Activated T-helper 1 cell treated with Interleukin-2 at 50 U/mL for 16 hours (primary cell): ENCODE measurements at places on chromosomes 2 and 18.
A peak's percentile ranks its signal among the peaks of the same experiment; 100 is the strongest.

DNA sequence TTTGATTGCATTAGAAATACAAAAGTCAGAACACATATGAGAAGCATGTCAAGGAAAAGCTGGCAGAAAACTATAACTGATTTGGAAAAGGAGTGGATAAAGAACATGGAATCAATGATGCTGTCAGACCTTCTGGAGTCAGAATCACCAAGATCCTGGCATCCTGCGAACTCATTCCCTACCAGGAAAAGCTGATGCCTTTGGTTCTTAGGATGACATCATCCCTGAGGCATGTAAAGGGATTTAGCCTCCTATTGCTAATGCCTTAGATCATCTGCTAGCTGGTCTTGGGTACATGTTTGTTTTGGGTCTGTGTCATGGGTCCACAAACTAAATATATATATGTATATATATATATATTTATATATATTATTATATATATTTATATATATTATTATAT, 680.7 kb downstream of the EPHA4 start:
- no peak for DNase-seq

DNA sequence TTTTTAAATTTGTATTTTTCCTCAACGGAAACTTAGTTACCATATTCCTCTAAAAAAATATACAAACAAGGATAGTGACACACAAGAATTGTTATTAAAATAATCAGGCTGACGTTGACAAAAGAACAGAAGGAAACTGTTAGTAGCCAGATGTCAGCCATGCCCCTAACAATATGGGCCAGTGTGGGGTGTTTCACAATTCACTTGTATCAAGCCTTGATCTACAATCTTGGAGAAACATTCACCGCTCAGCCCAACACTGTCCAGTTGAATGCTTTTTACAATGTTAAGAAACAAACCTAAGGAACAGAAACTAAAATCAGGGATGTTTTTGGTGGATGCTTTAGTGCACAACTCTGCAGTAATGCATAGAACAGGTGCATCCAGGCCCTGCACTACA, 44.6 kb downstream of the TMEFF2 start:
- no peak for DNase-seq

GRCh38 chr2:74228772-74229171, 30.4 kb downstream of the MTHFD2 start:
- no peak for DNase-seq

DNA sequence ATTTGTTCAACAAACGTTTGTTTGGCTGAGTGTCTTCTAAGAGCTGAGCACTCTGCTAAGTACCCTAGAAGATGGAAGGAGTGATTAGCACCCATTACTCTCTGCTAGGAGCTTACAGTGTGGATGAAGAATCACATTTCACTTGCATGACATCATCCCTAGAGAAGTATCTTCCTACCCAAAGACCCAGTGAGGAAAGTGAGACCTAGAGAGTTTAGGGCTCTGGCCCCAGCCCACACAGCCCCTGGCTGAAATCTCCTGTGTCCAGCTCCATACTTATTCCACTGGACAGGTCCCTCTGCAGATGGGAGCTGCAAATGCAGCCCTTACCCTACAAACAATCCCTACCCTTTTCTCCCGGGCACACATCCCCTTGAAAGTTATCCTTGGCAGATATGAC, 26.8 kb upstream of the EPAS1 start:
- no peak for DNase-seq

DNA sequence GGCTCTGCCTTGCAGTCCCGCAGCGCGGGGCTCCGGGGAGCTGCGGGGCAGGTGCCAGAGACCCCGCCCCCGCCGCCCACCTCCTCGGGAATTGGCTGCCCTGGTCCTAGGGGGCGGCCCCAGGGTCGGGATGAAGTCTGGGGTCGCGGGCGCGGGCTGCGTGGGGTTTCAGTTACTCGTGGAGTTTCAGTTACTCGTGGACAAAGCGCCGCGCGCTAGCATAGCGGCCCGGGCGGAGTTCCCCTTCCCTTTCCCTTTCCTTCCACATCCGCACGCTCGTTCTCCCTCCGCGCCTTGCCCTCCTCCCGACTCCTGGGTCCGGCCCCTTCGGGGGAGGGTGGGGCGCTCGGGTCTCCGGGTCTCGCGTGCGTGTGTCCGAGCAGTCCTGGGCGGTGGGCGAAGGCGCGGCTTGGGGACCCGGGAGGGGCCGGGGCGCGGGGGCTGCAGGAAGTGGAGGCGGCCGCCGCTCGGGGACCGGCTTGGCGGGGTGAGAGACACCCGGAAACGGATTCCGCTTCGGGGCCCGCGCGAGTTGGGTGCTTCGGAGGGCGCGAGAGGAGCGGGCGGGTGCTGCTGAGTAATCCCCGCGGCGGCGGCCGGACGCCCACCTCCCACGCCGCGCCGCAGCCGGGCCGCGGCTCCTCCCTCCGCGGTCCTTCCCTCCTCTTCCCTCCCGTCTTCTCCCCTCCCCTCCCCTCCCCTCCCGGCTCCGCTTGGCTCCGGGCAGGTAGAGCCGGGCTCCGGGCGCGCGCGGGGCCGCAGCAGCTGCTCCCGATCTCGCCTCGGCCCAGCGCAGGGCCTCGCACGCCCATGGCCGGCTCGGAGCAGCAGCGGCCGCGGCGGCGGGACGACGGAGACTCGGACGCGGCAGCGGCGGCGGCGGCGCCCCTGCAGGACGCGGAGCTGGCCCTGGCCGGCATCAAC, at the start of gene TTC39C:
TTC39C (plus strand) TSS at position 693 of the 924 bp plus-strand sequence; CDS start at position 811, 118 bp downstream.
- peak; percentile 78 for DNase-seq

- no peak for DNase-seq
Observed at GRCh38 chr2:64489081-64489751, 34.9 kb upstream of the AFTPH start.

DNA sequence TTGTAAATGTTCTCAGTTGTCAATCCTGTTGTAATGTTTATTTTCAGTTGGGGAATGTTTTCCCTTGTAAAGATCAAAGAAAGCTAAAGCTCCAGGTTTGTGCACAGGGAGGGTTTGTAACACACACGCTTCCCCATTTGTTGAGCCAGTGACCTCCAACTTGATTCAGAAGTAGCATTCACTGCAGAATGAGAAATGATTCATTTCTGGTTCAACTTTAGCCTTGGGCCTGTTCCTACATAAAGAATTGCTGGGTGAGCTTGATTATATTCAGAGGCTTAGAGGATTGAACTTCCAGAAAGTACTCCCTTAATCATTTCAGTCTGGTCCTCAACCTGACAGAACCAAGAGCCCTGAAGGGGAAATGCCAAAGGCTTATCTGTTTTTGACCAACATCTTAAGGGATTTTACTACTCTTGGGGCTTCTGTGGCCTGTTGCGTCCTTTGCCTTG, 70.6 kb upstream of the CAVIN2 start:
- DNase-seq = no peak
